Stimulated activated CD8-positive, alpha-beta memory T cell treated with anti-CD3 and anti-CD28 coated beads, Interleukin-7, amount 100 ng/mL, for 4 hours (primary cell): ENCODE measurements at places on chromosomes 2 and 18.

- no peak for DNase-seq
Measured at GRCh38 chr18:10351219-10351818, 103.1 kb upstream of the APCDD1 start.

GRCh38 chr2:23478933-23479683 lies 94.1 kb downstream of the KLHL29 start:
- DNase-seq = no peak

- no peak for DNase-seq
Measured at GRCh38 chr2:46683541-46683940, 204.2 kb downstream of the TMEM247 start.

DNA sequence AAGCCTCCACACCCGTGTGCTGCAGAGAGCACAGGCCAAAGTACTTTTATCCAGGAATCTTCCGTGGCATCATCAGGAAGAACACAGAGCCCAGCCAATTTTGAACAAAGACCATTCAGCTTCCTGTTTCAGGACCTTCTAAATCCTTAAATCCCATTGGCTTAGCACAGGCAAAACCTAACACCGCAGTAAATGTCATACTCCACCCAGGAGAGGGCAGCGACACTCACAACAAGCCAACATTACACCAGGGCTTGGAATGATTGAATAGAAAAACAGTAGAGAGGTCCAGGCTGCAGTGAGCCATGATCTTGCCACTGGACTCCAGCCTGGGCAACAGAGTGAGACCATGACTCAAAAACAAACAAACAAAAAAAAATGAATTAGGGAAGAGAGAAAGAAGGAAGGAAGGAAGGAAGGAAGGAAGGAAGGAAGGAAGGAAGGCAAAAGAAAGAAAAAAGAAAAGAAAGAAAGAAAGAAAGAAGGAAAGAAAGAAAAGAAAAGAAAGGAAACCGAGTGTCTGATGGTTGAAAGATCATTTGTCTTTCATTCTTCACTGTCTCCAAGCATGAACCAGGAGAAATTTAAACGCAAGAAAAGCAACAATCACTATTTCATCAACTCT lies 144.6 kb upstream of the SATB2 start:
- DNase-seq = no peak

DNA sequence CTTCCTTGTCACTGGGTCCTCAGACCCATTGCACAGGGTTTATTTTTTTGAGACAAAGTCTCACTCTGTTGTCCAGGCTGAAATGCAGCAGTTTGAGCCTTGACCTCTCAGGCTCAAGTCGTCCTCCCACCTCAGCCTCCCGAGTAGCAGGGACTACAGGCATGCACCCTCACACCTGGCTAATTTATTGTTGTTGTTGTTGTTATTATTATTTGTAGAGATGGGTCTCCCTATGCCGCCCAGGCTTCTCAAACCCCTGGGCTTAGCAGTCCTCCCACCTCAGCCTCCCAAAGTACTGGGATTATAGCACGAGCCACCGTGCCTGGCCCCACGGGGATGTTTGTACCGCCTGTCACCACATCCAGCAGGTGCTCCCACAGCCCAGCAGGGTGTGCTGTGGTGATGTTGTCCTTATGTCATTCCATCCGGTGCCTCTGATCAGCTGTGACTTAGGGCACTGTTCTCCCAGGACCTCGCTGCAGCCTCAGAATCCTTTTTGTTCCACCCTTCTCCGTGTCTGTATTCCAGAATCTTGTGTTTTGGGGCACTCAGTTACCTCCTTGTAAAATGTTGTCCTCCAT lies 182.3 kb downstream of the INO80D start:
- no peak for DNase-seq

DNA sequence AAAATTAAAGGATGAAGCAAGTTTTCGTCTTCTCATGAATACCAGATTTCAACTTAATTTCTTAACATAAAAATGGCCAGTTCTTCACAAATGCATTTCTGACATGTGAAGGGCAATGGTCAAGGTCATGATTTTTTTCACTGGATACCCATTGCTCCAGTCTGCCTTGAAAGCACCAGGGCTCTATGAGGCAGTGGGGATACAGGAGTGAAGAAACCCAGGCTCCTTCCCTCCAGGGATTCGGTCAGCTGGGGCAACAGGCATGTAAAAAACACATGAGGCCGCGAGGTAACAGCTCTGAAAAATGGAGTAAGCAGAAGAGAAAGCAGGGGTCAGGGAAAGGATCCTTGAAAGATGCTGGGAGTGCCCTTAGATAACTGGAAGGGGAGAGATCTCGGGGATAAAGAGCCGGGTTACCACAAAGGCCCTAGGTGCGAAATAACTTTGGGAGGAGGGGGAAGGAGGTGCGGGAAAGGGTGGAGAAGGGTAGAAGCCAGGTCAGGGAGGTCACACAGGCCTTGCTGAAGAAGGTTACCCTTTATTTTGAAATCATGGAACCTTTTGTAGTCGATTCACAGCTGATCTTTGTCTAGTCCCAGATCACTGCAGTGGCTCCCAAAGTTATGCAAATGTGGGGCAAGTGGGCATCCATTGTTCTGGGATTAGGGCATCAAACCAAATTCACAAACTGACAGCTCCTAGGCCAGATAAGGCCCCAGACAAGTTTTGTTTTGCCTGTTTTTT lies 5.2 kb upstream of the SPRED2 start:
- no peak for DNase-seq
